NCI-H1417 treated with DMSO at 0.1 percent for 48 hours (cell line): ENCODE measurements at places on chromosomes 16 and 17.

DNA sequence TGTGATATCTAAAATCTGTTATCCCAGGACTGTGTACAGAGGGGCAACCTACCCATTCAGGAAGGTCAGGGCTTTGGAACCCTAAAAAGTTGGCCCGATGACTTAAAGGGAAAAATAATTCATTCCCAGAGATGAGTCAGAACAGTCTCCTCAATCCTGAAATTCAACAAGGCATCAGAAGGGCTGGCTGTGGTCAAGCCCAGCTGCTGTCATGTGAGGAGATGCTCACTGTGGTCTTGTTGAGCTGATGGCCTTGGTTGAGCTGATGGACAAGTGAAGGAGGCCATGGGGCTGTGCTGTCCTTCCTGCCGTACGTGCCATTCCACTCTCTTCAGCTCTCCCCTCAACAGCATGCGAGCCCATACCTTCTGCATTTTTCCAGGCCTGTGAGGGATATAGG is 20.9 kb upstream of the DRG2 start:
- no peak for DNase-seq

GRCh38 chr17:77802811-77803220 is 155.7 kb upstream of the TNRC6C start:
- DNase-seq, result no peak

- DNase-seq, result no peak
Measured at GRCh38 chr16:54434859-54435258, 148.3 kb upstream of the IRX3 start.

DNA sequence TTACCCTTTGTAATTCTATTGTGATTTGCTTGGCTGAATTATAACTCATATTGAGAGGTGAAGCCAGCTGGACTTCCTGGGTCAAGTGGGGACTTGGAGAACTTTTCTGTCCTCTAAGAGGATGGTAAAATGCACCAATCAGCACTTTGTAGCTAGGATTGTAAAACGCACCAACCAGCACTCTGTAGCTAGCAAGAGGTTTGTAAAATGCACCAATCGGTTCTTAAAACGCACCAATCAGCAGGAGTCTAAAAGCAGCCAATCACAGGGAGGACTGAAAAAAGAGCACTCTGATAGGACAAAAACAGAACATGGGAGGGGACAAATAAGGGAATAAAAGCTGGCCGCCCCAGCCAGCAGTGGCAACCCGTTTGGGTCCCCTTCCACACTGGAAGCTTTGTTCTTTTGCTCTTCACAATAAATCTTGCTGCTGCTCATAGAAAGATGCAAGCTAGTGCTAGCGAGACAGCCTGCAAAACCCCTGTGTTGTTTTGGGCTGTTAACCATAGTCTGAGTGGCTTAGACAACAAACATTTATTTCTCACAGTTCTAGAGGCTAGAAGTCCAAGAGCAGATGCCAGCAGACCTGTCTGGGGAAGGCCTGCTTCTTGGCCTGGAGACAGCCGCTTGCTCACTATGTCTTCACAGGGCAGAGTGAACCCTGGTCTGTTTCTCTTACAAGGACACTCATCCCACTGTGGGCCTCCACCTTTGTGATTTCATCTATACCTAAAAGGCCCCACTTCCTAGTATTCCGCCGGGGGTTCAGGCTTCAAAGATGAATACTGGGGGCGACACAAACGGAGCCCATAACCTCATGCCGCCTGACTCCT is 39.0 kb upstream of the CRISPLD2 start:
- DNase-seq, result no peak

DNA sequence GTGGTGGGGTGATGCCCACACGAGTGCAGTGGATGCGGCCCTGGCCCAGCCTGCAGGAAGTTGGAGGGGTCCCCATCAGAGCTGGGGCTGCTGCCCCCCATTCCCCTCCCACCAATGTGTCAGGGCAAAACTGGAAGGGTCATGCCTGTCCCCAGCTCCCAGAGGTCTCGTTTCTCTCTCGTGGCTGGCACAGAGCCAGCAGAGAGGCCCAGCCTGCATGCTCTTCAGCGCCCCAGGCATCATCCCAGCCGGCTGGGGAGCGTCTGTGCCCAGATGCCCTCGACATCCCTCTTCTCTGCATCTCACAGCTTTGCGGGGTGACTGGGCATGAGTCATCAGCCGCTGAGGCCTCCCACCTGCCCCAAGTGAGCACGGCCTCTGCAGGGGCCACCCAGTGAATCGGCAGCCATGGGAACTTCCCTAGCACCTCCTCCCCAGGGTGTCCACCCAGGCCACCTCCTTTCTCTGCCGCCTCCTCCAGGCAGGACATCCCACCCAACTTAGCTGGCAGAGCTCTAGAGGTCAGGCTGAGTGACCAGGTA is 9.8 kb upstream of the CSNK1D start:
- DNase-seq, result peak; percentile 24

GRCh38 chr16:25158401-25158800 is 46.9 kb downstream of the LCMT1 start:
- no peak for DNase-seq

GRCh38 chr17:44037471-44037870 is 22.7 kb upstream of the TMEM101 start:
- no peak for DNase-seq

DNA sequence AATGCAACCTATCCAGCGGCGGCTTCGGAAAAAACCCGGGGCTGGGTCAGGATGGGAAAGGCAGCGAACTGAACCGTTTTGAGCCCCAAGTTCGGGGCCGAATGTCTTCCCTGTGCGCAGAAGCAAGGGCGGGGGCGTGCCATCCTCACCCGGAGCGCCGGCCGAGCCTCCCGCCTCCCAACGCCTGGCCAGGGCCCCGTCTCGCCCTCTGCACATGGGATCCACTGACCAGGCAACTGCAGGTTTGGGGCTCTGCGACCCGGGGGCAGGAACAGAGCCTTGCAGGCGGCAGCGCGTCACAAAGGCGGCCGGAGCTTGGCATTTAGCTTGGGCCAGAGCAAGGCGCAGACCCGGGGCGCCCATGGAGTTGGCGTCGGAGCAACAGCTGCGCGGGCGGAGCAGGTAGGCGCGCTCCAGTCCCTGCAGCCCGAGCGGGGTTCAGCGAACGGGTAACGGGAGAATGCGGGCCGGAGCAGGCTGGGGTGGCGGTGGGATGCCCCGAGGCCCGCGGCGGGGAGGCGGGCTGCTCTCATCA is at the start of gene FBXO39:
FBXO39 (plus strand) TSS at position 345 of the 535 bp plus-strand sequence. CDS start 3,654 bp downstream, outside the sequence.
- DNase-seq, result no peak

- no peak for DNase-seq
Measured at GRCh38 chr17:41196068-41196467, 6.4 kb downstream of the KRTAP9-1 start.

GRCh38 chr17:78541488-78542206 is 35.5 kb downstream of the DNAH17 start:
- DNase-seq, result no peak

- DNase-seq, result no peak
Measured at GRCh38 chr16:89918453-89919347, at the start of gene MC1R. MC1R (plus strand) TSS chr16:89918862; CDS start chr16:89919259, 397 bp downstream.

- no peak for DNase-seq
Measured at GRCh38 chr17:43784068-43784467, 3.8 kb downstream of the CFAP97D1 start.

DNA sequence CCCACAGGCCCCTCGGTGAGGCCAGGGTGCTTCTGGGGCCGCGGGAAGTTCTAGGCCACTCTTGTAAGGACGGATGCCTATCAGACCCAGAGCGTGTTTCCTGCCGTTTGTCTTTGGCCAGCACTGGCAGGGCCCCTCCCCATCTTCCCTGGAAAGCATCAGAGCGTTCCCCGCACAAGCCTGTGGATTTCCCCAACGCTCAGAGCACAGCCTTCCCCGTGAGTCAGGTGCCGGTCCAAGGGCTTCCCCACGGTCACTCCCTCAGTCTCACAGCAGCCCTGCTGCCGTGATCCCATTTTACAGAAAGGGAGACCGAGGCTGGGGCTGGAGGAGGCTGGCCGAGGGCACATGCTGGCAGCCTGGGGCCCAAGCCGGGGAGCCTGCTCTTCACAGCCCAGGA is 33.7 kb downstream of the CRISPLD2 start:
- DNase-seq, result no peak

GRCh38 chr16:65062736-65063583 is 58.9 kb downstream of the CDH11 start:
- DNase-seq, result no peak

GRCh38 chr17:81295676-81296381 is 722 bp upstream of the SLC38A10 start:
- no peak for DNase-seq

DNA sequence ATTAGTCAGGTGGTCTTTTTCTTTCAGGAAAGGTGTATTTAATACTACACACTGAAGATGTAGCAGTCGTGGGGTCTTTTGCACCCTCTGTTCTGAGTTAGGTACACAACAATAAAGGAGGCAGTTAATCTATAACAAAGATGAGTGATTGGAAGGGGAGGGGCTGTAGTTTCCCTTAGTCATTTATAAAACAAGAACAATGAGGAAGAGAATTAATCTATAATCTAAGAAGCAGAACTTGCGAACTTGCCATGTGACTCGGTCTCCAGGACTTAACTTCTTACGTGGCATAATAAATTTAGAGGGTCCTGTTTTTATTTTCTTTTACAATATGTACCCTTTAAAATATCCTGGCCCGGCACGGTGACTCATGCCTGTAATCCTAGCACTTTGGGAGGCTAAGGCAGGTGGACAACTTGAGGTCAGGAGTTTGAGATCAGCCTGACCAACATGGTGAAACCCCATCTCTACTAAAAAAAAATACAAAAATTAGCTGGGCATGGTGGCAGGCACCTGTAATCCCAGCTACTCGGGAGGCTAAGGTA is 8.6 kb upstream of the APPBP2 start:
- no peak for DNase-seq

GRCh38 chr17:20228410-20228809 is 219.3 kb downstream of the SPECC1 start:
- no peak for DNase-seq
